ENCODE measurements at places on chromosomes 12 and 14. TPM values are rescaled to one million over a fixed set of nuclear protein-coding genes. Genes with fewer than 3 reads are reported as not detected.

DNA sequence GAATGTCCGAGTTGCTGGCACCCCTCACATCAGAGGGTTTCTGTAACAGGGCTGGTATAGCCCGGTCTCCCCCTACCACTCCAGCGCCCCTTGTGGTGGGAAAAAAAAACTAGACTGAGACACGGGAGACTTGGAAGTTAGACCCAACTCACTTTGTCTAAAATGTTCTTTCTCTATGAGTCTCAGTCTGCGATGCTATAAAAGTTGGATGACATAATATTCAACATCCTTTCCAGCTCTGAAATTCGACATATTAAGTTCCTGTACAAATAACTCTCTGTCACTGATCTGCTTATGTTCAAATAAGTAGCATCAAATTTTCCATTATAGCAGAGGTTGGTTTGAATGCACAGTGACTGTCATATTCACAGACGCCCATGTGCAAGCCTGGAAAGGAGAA lies 25.7 kb upstream of the TC2N start:
- peak; percentile 18 for DNase-seq

DNA sequence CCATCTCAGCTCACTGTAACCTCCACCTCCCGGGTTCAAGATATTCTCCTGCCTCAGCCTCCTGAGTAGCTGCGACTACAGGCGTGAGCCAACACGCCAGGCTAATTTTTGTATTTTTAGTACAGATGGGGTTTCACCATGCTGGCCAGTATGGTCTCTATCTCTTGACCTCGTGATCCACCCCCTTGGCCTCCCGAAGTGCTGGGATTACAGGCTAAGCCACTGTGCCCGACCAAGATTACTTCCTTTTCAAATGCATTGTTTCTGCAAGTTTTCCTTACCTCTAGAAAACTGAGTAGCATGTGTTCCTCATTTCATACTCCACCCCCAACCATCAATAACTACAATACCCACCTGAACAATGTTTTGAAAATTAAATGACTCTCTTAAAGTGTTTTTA lies 13.1 kb downstream of the ARF6 start:
- no peak for DNase-seq

Gene TMEM263
- 32.2 TPM for total RNA-seq

GRCh38 chr12:20483776-20484175 lies 115.4 kb downstream of the PDE3A start:
- peak; percentile 31 for DNase-seq

- DNase-seq, result no peak
These were observed 64.1 kb downstream of the E2F7 start for GRCh38 chr12:77001276-77001675.

GRCh38 chr12:41919526-41920261 lies 225.0 kb downstream of the GXYLT1 start:
- DNase-seq, result peak; percentile 42

Gene CLEC4E
- 15.3 TPM for total RNA-seq

Gene C3AR1
- 42.2 TPM for total RNA-seq

Gene LRRK2
- 276 TPM for total RNA-seq

- DNase-seq, result no peak
These were observed 129.8 kb downstream of the PTPRB start for GRCh38 chr12:70507442-70507841.

GRCh38 chr14:99325016-99325415 lies 53.0 kb upstream of the BCL11B start:
- no peak for DNase-seq

Gene PRORP
- 28.9 TPM for total RNA-seq

Gene HEBP1
- total RNA-seq, result 62.7 TPM

DNA sequence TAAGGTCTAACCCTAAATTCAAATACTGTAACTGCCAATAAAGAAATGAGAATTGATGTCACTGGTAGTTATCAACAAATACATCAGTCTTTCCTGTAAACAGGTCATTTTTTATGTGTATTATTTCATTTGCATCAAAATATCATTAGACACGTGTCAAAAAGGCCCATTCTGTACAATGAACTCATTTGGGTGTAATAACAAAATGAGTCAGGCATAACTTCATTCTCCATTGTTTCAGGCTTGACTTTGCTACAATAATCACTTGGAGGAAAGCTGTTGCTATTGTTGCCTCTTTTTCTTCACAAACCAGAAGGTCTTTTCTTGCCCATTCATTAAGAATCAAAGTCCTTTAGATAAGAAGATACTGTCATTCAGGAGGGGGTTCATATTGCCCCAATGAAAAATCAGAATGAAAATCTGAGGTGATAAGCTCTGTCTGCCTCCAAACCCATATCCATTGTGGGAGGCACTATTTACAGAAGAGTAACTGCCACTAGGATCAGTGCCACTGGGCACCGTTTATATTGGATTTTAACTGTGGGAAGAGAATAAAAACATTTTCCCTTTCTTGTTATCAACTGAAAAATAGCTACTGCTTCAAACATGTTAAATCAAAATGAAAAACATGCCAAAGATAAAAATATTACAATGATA lies 10.1 kb downstream of the ENTPD5 start:
- DNase-seq, result no peak

Gene DLST
- 79.1 TPM for total RNA-seq

GRCh38 chr14:81033698-81034240 lies 78.3 kb downstream of the TSHR start:
- no peak for DNase-seq

DNA sequence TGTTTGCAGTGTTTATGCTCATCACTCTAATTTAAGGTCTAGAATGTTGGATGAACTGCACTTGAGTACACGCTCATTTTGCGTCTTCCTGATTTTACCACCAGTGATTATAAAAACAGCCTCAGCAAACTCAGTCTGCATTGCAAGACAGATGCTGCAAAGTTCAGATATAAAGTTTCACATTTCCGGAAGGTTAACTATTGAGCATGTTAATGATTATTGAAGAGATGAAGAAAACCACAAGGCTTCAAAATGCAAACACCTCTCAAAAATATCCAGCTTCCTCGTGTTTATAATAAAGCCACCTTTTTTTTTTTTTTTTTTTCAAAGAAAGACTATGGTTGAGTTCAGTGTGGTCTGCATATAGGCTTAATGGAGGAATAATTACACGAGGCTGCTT lies 92.1 kb upstream of the BMP4 start:
- DNase-seq, result no peak

- no peak for DNase-seq
These were observed 1.9 kb upstream of the KLHDC1 start for GRCh38 chr14:49691031-49691430.

Gene TSPAN11
- 5.3 TPM for total RNA-seq

DNA sequence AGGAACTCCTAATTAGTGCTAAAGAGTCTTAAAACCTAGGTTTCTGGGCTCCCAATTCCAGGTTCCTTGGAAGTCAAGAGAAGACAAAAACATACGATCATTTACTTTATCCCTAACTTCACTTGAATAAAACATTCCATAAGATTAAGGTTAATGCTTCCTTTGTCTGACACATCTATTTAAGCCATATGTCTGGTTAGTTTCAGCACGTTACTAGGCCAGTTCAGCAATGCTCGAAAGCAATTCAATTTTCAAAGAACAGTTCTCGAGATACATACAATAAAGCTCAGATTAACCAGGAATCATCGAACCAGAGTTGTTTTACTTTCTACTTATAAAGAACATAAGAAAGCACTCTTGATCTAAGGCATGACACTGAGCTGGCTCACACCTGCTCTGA lies 68.0 kb upstream of the POC1B start:
- DNase-seq, result no peak

DNA sequence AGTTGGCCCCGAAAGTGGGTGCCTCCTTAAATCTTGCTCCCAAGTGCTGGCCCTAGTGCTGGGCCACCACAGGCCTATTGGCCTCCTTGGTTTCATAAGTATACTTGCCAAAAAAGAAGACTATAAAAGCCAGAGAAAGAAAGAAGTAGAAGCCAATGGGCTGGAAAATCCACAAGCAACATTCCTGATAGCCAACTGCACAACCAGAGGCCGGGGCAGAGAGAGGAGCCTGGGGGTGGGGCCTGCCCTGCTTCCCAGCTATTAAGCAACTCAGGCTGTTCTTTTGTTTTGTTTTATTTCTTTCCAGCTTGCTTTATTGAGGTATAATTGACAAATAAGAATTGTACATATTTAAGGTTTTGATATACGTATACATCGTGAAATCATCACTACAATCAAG lies 177.2 kb upstream of the NTF3 start:
- DNase-seq, result no peak

Gene ABHD12B
- total RNA-seq, result not detected

DNA sequence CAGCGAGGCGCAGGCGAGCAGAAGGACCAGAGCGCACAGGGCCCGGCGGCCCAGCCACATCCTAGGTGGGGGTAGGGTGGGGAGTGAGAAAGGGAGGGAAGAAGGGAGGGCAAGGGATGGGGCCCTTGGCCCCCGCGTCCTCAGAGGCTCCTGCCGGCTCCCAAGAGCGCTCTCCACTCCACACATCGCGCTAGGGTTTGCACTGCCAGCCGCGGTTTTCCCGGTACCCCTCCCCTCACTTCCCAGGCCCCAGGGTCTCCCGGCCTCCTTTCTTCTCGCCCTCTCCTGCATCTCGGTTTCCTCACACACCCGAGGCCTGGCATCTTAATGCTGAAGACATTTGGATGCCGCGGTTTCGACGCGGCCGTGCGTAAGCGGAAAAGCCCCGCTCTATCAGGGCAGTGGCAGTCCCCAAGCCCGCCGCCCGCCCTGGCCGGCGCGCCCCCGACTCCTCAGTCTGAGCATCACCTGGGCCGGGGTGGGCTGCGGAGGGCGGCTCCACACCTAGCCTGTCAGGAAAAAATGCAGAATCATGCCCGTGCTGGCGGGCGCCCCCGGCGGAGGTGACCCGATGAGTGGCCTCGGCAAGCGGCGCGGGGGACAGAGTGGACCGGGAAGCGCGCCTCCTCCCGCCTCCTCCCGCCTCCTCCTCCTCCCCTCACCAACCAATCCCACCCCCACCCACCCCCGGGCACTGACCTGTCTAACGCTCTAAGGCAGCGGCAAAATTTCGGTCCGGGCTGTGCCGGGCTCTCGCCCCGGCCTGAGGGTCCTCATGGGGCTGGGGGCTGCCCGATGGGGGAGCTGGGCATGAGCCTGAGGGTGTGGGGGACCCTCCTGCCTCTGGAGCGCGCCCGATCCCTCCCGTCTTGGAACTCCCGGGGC lies 686 bp downstream of the B4GALNT1 start:
- peak; percentile 18 for DNase-seq

GRCh38 chr14:75697918-75698317 lies 36.9 kb downstream of the TTLL5 start:
- DNase-seq, result no peak

DNA sequence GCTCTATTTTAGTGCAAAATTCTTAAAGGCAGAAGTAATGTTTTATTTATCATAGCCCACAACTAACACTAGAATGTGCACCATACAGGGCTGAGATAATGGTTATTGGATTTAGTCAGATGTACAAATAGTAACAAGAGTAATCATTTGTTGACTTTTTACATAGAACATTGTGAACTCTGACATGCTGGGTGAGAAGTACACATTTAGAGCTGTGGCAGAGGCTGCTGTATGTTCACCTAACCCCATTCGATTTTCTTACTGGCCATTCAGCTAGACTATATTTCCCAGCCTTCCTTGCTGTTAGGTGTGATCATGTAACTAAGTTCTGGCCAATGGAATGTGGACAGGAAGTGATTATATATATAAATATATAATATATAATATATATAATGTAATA lies 89.1 kb downstream of the DRAM1 start:
- DNase-seq, result no peak

DNA sequence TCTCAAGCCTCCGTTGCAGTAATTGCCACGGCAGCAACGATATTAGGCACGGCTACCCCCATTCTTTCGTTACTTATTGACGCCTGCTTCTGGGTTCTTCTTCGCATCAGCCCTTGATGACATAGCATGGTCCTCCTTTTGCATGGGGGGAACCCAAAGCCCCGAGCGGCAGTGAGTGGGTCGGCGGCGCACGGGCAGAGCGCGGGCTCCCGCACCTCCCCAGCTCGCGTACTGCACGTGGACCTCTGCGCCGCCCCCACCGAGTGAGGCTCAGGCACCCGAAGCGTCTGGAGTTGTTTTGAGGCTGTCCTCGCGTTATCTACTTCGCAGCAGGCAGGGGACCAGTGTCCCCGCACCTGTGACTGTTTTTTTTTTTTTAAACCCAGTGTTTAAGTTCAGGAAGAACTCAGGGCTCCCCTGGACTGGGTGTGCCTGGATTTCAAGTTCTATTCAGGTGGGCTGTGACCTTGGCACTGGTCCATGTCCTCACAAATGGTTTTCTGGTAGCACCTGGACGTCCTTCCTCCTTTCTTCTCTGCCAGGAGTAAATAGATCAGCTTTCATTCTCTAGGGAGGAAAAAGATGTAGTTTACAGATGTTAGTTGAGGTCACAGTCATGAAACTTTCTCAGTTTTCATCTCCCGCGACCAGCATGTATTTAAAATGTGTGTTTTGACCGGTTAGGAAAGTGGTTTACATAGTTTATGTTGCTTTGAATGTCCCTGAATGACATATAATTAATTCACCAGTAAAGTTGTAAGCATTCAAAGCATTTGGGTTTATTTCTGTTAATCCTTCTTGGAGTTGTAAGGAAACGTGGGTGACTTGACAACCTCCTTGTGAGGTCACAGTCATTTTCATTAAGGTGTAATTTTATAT lies 1.4 kb upstream of the FOXN4 start:
- no peak for DNase-seq

DNA sequence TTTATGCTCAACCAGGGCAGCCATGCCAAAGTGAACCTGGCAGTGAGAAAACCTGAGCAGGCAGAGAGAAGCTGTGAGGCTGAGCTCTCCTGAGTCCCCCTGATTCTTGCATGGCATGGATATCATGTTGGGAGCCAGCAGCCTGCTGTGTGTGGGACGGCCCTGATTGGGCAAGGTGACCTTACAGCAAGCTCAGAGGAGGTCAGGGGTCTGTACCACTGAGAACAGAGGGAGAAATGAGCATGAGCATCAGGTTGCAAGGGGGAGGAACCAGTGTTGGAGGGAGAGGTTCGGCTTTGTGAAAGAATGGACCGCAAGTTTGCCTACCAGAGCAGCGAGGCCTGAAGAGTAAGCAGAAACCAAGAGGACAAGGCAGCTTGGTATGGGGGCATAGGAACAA lies 59.1 kb upstream of the PTGR2 start:
- no peak for DNase-seq

DNA sequence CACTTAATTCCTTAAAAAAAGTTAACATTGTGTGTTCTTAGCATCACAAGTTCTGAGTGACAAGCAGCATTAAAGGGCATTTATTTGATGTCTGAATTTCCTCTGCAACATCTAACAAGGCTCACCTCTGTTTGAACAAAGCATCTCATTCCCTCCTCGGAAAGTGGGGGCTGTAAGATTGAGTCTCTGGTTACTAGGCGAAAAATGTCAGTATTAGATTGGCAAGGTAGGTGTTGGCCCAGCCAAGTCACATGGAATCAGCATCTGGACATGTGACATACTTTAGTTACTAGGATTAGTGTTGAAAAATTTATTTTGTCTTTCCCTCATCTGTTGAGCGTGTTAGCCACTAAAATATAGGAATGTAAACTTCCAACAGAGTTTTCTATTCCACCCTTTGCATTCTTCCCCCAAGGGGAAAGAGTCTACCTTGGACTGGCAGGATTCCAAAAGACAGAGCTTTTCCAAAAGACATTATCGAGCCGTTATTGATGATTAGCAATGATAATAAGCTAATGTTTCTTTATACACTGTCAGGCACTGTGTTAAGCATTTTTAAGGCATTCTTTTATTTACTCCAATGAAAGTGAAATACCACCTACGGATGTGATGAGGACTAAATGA lies 194.9 kb upstream of the BTG1 start:
- no peak for DNase-seq

Gene APOLD1
- 22.9 TPM for total RNA-seq

Gene GPRC5D
- not detected for total RNA-seq

Gene NRL
- 3.6 TPM for total RNA-seq

Gene PZP
- total RNA-seq, result 4.6 TPM

- no peak for DNase-seq
These were observed 152.0 kb upstream of the DYRK2 start for GRCh38 chr12:67496581-67496980.

All from lung (tissue), 17 donors.